Naive thymus-derived CD8-positive, alpha-beta T cell (primary cell): ENCODE measurements at places on chromosomes 12 and 14.

GRCh38 chr12:68250454-68250853 lies 3.0 kb downstream of the IL22 start:
- no peak for DNase-seq

DNA sequence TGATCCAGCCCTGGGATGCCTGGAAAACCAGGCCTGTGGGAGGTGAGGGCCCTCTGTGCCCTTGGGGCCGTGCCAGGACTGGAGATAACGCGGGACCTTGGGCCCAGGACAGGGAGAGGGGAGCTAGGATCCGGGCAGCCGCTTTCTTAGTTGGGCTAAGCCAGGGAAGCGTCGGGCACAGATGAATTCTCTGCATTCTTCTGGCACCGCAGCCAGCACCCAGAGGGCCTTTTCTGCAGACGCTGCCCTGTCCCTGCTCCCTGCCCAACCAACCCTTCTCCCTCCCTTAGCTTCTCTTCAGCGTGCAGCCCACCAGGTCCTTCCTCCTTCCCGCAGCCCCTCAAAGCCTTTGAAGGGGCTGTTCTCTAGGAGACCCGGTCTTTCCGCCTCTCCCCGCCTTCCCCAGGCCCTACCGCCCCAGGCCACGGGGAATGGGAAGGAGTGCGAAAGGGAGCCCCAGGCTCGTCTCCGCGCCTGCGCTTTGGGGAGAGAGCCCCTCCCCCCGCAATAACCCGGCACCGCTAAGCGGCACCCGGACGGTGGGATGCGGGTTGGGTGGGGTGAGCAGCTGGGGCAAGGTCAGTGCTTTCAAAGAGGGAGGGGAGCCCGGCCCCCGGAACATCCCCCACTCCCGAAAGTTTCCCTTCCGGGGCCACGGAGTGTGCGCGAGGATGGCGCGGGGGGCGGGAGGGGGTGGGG lies 663 bp downstream of the NCKAP5L start:
- DNase-seq = peak; percentile 41

DNA sequence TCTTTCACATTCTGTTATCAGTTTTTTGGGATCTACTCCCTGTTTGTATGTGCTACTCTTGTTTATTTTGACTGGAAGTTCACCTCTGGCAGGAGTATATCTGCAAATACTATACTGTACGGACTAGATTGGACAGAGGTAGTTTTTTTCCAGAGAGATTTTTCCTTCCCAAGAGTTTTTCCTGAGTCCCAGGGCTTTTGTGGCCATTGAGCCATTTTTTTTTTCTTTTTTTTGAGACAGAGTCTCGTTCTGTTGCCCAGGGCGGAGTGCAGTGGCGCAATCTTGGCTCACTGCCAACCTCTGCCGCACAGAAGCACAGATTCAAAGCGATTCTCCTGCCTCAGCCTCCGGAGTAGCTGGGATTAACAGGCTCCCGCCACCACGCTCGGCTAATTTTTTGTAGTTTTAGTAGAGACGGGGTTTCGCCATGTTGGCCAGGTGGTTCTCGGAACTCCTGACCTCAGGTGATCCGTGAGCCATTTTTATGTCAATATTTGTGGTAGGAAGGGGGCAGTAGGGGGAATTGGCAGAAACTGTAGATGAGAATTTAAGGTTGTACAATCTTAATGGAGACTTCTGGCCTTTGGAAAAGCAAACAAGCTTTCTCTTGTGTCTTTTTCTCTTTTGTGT lies 19.4 kb downstream of the KTN1 start:
- DNase-seq = no peak

DNA sequence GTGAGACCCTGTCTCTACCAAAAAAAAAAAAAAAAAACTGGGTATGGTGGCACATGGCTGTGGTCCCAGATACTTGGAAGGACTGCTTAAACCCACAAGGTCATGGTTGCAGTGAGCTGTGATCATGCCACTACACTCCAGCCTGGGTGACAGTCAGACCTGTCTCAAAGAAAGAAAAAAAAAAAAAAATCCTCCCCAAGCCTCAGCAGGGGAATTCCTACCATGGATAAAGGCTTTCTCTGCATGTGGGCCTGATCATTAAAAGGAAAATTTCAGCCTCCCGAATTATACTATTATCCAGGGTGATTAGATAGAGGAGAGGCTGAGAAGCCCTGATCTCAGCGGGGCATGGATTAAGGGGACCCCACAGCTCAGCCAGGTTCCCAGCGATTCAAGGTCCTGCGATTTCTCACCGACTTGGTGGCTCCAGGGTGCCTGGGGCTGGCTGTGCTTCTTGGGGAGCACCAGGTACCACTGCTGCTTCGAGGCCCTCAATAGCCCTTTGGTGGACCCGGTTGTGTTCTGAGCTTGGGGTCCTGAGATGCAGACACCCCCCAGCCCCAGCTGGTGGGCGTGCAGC lies 5.6 kb downstream of the SH2B3 start:
- DNase-seq = no peak

GRCh38 chr12:77469578-77470333 lies 360.9 kb upstream of the NAV3 start:
- DNase-seq = no peak
